ENCODE measurements at places on chromosomes 7 and 10.

DNA sequence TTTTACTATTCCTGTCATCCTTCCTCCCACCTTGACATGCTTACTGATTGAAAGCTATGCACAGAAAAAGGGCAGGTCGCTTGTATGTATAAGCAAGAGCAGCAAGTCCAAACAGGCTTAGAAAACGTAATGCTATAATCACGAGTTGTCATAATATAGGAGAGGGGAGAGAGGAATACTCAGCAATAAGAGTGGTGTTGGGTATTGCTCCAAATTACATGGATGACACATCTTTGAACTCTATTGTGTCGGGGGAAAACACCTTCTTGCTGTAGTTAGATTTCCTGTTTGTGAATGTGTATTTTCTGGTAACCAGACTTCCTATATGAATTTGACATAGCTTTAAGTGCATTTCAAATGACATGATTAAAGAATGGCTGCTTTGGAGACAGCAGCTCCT, 7.5 kb downstream of the MET start:
- no peak for DNase-seq

GRCh38 chr10:62059217-62059920, 157.9 kb downstream of the ARID5B start:
- no peak for DNase-seq

GRCh38 chr10:49310460-49310859, 11.5 kb downstream of the C10orf71 start:
- no peak for DNase-seq

DNA sequence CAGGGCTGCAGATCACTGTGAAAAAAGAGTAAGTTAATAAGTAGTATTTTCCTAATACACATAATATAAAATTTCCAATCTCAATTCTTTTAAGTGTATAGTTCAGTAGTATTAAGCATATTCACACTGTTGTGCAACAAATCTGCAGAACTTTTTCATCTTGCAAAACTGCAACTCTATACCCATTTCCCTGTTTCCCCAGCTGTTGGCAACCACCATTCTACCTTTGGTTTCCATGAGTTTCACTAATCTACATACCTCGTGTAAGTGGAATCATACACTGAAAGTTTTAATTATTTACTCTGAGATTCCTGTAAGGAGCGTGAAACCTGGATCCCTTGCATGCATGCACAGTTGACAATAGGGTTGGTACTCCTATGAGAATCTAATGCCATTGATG, 155.4 kb downstream of the ZPBP start:
- no peak for DNase-seq

DNA sequence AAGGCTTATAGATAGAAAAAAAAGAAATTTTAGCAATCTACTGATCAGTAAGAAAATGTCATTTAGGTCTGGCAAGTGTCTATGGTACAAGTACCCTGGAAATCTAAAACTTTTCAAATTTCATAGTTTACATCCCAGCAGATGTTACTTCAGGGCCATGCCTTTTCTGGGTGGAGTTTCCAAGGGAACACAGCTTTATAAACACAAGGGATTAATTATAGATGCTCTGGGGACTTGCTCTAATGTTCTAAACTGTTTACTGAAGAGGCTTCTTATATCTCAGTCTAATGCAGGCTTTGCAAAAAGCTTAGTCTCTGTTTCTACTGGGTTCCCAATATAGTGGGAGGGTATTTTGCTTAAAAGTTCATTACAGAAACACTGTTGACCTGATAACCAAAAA, 3.1 kb downstream of the CD36 start:
- no peak for DNase-seq

GRCh38 chr10:31526681-31527080, 207.7 kb downstream of the ZEB1 start:
- DNase-seq = no peak

DNA sequence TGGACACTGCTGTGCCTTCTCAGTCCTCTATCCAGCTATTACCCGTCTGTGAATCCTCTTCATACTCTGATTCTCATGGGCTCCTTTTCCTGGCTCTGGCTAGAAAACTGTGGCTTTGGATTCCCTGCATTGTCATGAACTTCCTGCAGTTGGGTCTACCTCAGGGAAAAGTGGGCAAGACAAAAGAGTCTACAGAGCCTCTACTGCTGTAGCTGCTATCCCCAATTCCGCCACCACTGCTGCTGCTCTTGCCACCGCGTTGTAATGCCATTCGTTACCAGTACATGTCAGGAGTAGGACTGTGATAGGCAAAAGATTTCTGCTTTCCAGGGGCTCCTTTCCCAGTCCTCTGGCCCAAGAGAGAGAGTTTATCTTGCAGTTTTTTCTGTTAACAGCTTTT, 23.9 kb upstream of the PPP1R17 start:
- DNase-seq = no peak

Data from stromal cell of bone marrow (primary cell).